Activated T-helper 2 cell treated with anti-CD3 and anti-CD28 coated beads, Interferon-gamma antibody, Interleukin-2, Interleukin-4, amounts not matched to agents 10 μg/mL and 5 μg/mL and 100 μg/mL, durations not matched to agents 14 hours and 24 hours and 36 hours (primary cell): ENCODE measurements at places on chromosomes 16 and 17. TPM values are rescaled to one million over a fixed set of nuclear protein-coding genes. Genes with fewer than 3 reads are reported as not detected.

DNA sequence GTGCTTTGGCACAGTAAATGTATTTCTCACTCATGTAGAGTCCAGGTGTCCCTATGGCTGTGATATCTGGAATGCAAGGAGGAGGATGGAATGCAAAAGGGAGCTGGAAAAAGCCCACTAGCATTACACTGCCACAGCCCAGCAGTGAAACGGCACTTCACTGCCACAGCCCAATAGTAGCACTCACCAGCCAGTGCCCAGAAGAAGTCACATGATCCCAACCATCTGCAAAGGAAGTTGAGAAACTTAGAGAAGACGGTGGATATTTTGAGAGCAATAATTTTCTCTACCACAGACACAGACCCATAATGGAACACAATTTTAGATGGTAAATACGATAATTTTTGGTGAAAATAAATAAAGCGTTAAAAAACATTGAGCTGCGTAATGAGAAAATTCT is 51.8 kb downstream of the C16orf82 start:
- DNase-seq: no peak

Gene HOXB6
- total RNA-seq: 0.52 and 0.62 TPM in 2 replicates

- DNase-seq: no peak
These were observed 7.0 kb downstream of the EFTUD2 start for GRCh38 chr17:44892250-44892649.

Gene ANKFN1
- total RNA-seq: not detected in 2 replicates

- DNase-seq: no peak
These were observed 572.6 kb upstream of the EEF2KMT start for GRCh38 chr16:5670198-5670597.

DNA sequence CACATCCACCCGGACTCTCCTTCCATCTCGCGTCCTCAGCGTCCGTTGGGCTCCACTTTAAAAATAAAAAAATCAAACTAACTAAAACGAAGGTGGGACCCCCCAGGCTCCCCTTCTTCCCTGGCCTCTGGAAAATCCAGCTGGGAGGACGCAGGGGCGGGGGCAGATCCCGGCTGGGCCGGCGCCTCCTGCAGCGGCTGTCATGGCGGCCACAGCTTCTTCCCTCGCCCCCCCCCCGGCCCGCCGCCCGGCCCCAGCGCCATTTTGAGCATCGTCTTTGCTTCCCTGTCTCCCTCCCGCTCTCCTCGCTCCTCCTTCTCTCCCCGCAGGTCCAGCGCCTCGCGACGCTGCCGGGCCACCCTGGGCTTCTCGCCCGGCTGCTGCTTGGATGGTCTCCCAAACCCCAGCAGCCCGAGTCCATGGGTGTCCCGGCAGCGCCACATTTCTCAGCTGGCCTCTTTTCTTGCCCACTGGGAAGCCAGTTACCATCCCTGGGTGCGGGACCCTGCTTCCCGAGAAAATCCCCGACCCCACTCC is 3.3 kb downstream of the HOXB2 start:
- DNase-seq: peak; percentile 30

Gene EXOC3L1
- 0.14 TPM in 1 of 2 replicates, not detected in the other for total RNA-seq

Gene USH1G
- total RNA-seq: not detected in 2 replicates

DNA sequence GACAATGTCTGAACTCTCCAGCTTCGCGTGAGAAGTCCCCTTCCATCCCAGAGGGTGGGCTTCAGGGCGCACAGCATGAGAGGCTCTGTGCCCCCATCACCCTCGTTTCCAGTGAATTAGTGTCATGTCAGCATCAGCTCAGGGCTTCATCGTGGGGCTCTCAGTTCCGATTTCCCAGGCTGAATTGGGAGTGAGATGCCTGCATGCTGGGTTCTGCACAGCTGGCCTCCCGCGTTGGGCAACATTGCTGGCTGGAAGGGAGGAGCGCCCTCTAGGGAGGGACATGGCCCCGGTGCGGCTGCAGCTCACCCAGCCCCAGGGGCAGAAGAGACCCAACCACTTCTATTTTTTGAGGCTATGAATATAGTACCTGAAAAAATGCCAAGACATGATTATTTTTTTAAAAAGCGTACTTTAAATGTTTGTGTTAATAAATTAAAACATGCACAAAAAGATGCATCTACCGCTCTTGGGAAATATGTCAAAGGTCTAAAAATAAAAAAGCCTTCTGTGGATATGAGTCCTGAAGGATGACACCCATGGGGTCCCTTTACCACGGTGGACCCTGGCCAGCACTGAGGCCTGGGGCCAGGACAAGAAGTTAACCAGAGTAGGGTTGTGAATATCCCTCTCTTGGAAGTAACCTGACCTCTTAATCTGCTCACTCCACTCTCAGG is 10.5 kb upstream of the ITGAD start:
- DNase-seq: peak; percentile 60

- DNase-seq: no peak
These were observed 3.0 kb downstream of the ERN1 start for GRCh38 chr17:64126918-64127317.

Gene C16orf89
- total RNA-seq: not detected in 2 replicates

DNA sequence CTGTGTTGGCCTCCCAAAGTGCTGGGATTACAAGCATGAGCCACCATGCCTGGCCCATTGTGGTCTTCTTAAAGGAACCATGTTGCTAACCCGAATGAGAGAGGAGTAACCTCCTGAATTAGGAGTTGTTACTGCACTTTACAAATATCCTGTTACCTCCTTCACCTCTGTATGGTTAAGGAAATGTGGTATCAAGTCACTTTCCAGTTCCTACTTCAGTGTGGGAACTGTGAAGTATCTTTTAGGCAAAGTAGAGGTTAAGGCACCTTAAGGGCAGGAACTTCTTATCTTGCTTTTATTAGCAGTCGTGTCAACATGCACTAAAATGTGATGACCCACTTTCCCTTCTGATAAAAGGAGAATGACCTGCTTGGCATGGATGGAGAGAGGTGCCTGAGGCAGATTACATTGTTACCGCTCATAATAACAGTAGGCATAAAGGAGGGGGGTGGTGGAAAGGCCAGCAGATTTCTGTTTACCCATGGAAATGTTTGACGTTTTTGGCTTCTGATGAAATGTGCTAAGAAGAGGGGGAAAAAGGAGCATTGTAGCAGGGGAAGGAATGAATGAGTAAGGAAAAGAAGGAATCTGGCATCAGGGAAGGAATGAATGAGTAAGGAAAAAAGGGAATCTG is 28.5 kb downstream of the FTO start:
- no peak for DNase-seq

Gene TPSAB1
- not detected in 2 replicates for total RNA-seq

Gene HBA2
- 0.32 TPM in 1 of 2 replicates, not detected in the other for total RNA-seq

- no peak for DNase-seq
These were observed 19.8 kb downstream of the CEP112 start for GRCh38 chr17:66172144-66172543.

Gene NTN3
- 0.28 TPM in 1 of 2 replicates, not detected in the other for total RNA-seq

- DNase-seq: no peak
These were observed 15.3 kb downstream of the NLK start for GRCh38 chr17:28057731-28058246.

DNA sequence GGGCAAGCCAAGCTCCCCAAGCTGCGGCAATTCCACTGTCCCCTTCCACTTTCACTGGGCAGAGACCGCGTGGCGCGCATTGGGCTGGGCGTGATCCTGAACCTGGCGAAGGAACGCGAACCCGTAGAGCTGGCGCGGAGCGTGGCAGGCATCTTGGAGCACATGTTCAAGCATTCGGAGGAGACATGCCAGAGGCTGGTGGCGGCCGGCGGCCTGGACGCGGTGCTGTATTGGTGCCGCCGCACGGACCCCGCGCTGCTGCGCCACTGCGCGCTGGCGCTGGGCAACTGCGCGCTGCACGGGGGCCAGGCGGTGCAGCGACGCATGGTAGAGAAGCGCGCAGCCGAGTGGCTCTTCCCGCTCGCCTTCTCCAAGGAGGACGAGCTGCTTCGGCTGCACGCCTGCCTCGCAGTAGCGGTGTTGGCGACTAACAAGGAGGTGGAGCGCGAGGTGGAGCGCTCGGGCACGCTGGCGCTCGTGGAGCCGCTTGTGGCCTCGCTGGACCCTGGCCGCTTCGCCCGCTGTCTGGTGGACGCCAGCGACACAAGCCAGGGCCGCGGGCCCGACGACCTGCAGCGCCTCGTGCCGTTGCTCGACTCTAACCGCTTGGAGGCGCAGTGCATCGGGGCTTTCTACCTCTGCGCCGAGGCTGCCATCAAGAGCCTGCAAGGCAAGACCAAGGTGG is 9.8 kb downstream of the SARM1 start:
- no peak for DNase-seq

Gene WSCD1
- 0.62 and 0.71 TPM in 2 replicates for total RNA-seq

- DNase-seq: no peak
These were observed 160.6 kb downstream of the CYLD start for GRCh38 chr16:50902457-50902856.

GRCh38 chr17:58391302-58391984 is 25.9 kb downstream of the RNF43 start:
- no peak for DNase-seq

GRCh38 chr17:11495613-11496012 is 102.7 kb upstream of the DNAH9 start:
- DNase-seq: no peak

Gene UBE2G1
- total RNA-seq: 74.1 and 74.5 TPM in 2 replicates

Gene BCAS3
- 10.7 and 13.5 TPM in 2 replicates for total RNA-seq

Gene SDR42E1
- total RNA-seq: 3.9 and 4.2 TPM in 2 replicates

Gene TBC1D3K
- total RNA-seq: not detected in 2 replicates

Gene KRTAP2-3
- not detected in 2 replicates for total RNA-seq

DNA sequence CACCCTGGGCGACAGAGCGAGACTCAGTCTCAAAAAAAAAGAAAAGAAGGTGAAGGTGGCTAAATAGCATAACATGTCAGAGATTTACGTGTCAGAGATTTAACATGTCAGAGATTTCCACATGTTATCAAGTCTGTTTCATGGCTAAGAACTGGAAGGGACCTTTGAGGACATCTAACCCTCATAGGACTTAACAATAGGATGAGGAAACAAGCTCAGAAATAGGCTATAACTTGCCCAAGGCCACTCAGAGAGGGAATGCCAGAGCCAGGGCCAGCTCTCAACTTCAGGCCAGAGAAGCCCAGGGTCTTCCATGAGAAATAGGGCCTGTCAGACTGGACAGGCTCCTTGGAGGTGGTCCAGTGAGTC is 26.8 kb upstream of the ZNF629 start:
- DNase-seq: no peak

Gene HEXIM1
- total RNA-seq: 46.4 and 48.1 TPM in 2 replicates

DNA sequence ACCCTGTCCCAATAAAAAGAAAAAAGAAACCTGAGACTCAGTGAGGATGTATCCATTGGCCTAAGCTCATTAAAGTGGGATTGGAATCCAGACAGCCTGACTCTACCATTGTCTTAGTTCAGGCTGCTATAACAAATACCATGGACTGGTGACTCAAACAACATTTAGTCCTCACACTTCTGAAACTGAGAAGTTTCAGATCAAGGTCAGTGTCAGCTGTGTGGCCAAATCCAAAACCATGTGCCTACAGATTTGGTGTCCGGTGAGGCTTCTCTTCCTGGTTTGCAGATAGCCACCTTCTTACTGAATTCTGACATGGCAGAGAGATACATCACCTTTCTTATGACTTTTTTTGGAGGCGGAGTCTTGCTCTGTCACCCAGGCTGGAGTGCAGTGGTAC is 53.3 kb upstream of the KDM8 start:
- DNase-seq: no peak

- DNase-seq: peak; percentile 80
These were observed 765 bp downstream of the COL1A1 start for GRCh38 chr17:50200457-50201275.

Gene MPHOSPH6
- 46.4 and 47.4 TPM in 2 replicates for total RNA-seq

GRCh38 chr16:7452090-7452489 is 119.4 kb downstream of the RBFOX1 start:
- no peak for DNase-seq

Gene WNT9B
- not detected in 2 replicates for total RNA-seq

GRCh38 chr17:21194226-21194625 is 19.7 kb downstream of the TMEM11 start:
- no peak for DNase-seq

GRCh38 chr16:9159839-9160550 is 68.6 kb downstream of the HAPSTR1 start:
- DNase-seq: peak; percentile 39

DNA sequence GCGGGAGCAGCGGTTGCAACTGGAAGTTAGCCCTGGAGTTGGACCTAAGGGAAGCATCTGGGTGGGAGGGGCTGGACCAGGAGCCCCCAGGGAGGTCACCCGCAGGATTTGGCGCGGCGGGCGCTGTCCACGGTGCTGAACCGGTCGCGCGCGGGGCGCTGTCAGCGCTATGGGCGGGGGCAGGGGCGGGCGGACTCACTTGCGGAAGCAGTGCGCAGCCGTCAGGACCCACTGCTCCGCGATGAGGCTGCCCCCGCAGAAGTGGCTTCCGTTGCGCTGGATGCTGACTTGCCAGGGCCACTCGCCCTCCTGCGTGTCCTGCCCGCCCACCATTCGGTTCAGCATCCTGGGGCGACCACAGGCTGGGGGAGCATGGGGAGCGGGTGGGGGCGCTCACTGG is 4.5 kb downstream of the PRSS27 start:
- DNase-seq: peak; percentile 81

DNA sequence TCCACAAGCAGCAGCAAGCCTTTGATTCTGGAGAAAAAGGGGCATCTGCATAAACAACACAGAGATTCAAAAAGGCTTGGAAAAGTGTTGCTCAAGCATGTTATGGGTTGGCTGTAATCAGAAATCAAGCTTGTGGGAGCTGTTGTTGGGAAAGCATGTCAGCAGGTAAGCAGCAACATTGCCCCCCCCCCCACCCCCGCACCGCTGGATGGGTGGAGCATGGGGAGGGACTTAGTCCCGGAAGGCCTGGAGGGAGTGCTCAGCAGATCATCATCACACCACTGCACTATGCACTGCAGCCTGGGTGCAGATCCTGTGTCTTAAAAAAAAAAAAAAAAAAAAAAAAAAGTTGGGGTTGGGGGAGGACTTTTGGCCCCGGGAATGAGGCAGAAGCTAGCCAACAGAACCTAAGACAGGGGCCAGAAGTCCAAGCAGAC is 16.8 kb upstream of the AKAP1 start:
- no peak for DNase-seq

DNA sequence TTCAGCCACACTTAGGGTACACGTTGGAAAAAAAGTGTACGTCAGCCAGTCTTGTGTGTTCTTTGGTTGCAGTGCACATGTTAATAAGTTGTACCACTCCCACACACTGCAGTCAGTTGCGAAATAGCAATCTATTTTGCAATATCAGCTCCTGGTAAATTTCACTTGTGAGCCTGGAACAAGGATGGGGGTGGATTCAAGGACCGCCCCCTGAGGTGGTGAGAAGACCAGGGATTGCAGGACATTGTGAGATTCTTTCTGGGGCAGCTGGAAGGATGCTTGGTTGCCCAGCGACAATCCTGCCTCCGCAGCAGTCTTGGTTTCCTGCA is 78.6 kb upstream of the ZFHX3 start:
- no peak for DNase-seq

DNA sequence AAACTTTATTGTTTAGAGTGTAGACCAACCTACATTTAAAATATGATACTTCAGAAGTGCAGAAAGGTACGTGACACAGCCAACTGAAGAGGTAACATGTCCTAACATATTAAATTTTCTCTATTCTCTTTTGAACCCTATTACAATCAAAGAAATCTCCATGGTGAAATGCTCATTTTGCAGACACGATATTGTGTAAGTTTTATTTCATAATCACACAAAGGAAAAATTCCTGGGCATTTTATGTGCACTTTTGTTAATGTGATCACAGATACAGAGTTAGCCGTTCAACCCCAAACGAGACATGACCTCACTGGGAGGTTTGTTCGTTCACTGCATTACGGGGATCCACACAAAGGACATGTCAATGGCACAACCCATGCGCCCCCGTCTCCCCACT is 21.8 kb downstream of the KCNJ16 start:
- DNase-seq: no peak

- DNase-seq: no peak
These were observed 252.9 kb upstream of the RPL38 start for GRCh38 chr17:73950593-73950914.

Gene HERPUD1
- total RNA-seq: 172 and 175 TPM in 2 replicates
